ENCODE measurements at places on chromosomes 4 and X.

DNA sequence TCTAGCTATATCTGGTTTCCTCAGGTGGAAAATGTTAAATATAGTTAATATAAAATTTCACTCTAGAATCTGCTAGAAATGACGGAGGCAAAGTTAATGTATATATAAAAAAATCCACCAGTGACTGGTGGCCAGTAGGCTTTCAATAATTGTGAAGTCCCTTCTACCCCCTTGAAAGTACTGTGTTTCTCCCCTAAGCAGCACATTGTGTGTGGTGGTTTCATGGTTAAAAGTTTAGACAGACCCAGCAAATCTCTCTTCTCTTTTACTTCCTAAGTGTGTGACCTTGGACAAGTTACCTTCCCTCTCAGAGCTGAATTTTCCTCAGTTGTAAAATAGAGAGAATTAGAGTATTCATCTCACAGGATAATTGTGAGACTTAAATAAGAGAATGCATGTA is 600 bp upstream of the HEPH start:
- DNase-seq: no peak

GRCh38 chr4:168629566-168629965 is 132.7 kb downstream of the PALLD start:
- no peak for DNase-seq

GRCh38 chr4:16222957-16223527 is 3.2 kb downstream of the TAPT1 start:
- no peak for DNase-seq

DNA sequence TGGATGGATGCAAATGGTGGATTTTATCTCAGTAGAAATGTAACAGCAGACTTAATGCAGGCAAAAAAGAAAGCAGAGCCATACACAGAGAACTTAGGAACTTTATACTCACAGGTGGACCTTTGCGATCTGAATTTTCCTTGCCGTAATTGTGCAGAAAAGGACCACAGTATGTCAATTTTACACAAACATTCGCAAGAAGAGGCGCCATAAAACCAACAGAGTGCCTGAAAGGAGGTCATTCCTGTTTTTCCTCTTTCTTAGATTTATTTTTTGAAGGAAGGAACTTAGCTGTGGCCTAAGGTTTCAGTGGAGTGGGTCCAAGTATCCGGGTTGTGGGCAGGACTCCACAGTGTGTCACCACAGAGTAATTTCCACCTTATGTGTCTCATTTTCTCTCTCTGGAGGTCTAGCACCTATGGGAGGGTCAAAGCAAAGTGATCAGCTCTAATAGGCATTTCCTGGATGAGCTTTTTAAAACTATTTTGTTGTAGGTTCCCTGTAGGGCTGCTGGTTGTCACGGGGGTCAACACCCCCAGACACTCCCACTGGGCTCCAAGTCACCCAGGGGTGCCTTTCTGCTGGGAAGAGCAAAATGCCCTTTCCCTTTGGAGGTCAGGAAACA is 24.7 kb upstream of the PBDC1 start:
- DNase-seq: peak; percentile 3

GRCh38 chr4:180465364-180465763 is 1777.8 kb upstream of the TENM3 start:
- no peak for DNase-seq

- peak; percentile 51 for DNase-seq
These were observed 18.0 kb downstream of the BST1 start for GRCh38 chr4:15720851-15721250.

GRCh38 chr4:7971159-7971631 is 31.5 kb upstream of the AFAP1 start:
- no peak for DNase-seq

GRCh38 chr4:163592212-163592611 is 97.7 kb downstream of the TMA16 start:
- peak; percentile 46 for DNase-seq

DNA sequence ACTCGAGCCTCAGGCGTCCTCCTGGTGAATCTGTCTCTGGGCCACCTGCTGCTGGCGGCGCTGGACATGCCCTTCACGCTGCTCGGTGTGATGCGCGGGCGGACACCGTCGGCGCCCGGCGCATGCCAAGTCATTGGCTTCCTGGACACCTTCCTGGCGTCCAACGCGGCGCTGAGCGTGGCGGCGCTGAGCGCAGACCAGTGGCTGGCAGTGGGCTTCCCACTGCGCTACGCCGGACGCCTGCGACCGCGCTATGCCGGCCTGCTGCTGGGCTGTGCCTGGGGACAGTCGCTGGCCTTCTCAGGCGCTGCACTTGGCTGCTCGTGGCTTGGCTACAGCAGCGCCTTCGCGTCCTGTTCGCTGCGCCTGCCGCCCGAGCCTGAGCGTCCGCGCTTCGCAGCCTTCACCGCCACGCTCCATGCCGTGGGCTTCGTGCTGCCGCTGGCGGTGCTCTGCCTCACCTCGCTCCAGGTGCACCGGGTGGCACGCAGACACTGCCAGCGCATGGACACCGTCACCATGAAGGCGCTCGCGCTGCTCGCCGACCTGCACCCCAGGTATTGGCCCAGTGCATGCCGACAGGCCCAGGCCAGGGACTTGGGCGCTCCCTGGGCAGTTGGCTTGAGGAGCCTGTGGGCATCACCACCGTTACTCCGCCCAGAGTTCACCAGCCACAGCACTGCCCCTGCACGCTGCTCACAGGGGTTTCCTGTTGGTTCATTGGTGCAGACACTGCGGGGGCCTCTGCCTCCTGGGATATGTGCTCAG is 1.1 kb downstream of the GPR78 start:
- no peak for DNase-seq

All from suppressor macrophage treated with lipopolysaccharide for 4 hours (primary cell).